ENCODE measurements at places on chromosomes 7 and 10. TPM values are rescaled to one million over a fixed set of nuclear protein-coding genes. Genes with fewer than 3 reads are reported as not detected.

MYPN gene
- not detected for total RNA-seq

MRC1 gene
- not detected for total RNA-seq

CXCL12 gene
- not detected for total RNA-seq

ELAPOR2 gene
- total RNA-seq, result 10.5 TPM

FXYD4 gene
- not detected for total RNA-seq

NANOS1 gene
- 0.68 TPM for total RNA-seq

SPDYE5 gene
- not detected for total RNA-seq

ARHGEF35 gene
- total RNA-seq, result 27.1 TPM

PRLHR gene
- total RNA-seq, result not detected

SCART1 gene
- total RNA-seq, result 0.64 TPM

LRRC17 gene
- 0.28 TPM for total RNA-seq

SLC26A4 gene
- total RNA-seq, result 0.68 TPM

SLIT1 gene
- total RNA-seq, result under 0.01 TPM

PNPLA8 gene
- 47.5 TPM for total RNA-seq

OR2A42 gene
- total RNA-seq, result not detected

RADIL gene
- not detected for total RNA-seq

OR2A12 gene
- not detected for total RNA-seq

HOXA7 gene
- total RNA-seq, result not detected

PRF1 gene
- total RNA-seq, result not detected

PODXL gene
- total RNA-seq, result 0.34 TPM

ANKRD30A gene
- not detected for total RNA-seq

ACTL6B gene
- total RNA-seq, result not detected

ELOVL3 gene
- under 0.01 TPM for total RNA-seq
